ENCODE measurements at places on chromosomes 7 and 10.
A peak's percentile ranks its signal among the peaks of the same experiment; 100 is the strongest.

- DNase-seq, result peak; percentile 11
Observed at GRCh38 chr7:111650456-111650999, 88.2 kb upstream of the IMMP2L start.

GRCh38 chr7:149797771-149798170 is 24.4 kb upstream of the ZNF467 start:
- no peak for DNase-seq

GRCh38 chr10:97916586-97916985 is 66.9 kb downstream of the GOLGA7B start:
- DNase-seq, result no peak

GRCh38 chr10:29895456-29895855 is 163.9 kb downstream of the JCAD start:
- DNase-seq, result peak; percentile 94

GRCh38 chr10:114735946-114736345 is 77.9 kb upstream of the ABLIM1 start:
- no peak for DNase-seq

GRCh38 chr7:4700577-4701235 is 18.6 kb downstream of the FOXK1 start:
- DNase-seq, result peak; percentile 98

DNA sequence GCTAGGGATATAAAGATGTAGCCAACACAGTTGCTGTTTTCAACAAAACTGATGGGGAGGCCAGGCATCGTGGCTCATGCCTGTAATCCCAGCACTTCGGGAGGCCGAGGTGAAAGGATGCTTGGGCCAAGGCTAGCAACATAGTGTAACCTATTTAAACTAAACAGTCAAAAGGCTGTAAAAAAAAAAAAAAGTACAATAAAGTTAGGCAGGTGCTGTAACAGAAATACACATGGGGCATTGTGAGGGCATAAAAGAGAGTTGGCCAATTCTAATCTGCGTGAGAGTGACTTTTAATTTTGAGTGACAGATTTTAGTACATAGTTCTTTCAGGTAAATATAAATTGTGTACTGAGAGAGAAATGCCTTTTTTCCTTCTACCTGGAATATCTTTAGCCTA is 6.2 kb downstream of the XRCC2 start:
- no peak for DNase-seq

GRCh38 chr10:74738542-74738941 is 87.9 kb upstream of the KAT6B start:
- DNase-seq, result no peak

- no peak for DNase-seq
Observed at GRCh38 chr7:55113760-55114540, 95.1 kb downstream of the EGFR start.

GRCh38 chr10:29646238-29646902 is 11.6 kb upstream of the SVIL start:
- DNase-seq, result no peak

DNA sequence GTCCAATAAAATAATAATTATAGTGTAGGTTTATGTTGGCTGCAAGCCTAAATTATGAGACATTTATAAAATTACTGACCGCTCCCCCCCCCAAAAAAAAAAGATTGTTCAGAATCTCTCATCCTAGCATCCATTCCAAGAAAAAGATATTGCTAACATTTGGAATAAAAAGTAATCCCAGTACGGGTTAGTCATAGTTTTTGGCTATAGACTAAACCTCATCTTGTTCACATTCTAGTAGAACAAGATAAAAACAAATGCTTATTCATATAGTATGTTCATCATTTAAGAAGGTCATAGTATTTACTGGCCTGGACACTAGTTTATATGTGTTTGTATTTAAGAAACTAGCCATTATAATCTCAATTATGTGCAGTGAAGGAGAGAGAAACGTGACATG is 44.0 kb downstream of the ADK start:
- DNase-seq, result no peak

GRCh38 chr10:105973360-105973759 is 1191.1 kb downstream of the SORCS1 start:
- no peak for DNase-seq

- DNase-seq, result no peak
Observed at GRCh38 chr10:97475936-97476594, 22.2 kb downstream of the MMS19 start.

DNA sequence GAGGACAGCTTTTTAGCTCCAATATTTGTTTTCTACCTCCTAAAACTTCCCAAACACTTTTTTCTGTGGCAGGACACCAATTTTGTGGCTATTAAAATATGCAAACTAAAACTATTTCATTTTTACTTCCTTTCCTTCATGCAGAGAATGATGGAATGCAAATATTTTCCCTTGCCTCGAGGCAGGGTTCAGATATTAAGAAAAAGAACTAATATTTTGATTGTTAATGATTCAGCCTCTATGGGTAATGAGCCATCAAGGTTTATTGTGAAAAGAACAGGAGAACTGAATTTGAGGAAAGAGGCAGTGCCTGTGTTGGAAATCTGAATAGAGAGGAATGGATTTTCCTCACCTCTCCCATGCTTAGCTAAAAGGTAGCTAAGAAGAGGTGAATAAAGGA is 43.1 kb upstream of the CASD1 start:
- no peak for DNase-seq

GRCh38 chr10:47303105-47303504 is 3.1 kb downstream of the GDF10 start:
- no peak for DNase-seq

DNA sequence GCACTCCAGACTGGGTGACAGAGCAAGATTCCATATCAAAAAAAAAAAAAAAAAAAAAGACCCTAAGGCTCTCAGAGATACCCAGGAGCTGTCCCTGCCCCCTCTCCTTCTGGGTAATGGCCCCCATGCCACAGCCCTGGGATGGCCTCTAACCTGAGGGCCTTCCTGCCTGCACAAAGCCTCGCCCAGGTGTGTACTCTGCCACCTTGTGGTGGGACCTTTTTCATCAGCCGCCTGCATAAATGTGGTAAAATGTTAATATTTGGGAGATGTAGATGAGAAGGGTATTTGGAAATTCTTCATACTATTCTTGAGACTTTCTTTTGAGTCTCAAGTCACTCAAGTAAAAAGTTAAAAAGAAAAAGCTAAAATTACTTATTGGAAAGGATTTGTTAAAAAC is 46.3 kb upstream of the RNF216 start:
- DNase-seq, result no peak

GRCh38 chr10:46298477-46299285 is 11.9 kb downstream of the ANTXRL start:
- no peak for DNase-seq

DNA sequence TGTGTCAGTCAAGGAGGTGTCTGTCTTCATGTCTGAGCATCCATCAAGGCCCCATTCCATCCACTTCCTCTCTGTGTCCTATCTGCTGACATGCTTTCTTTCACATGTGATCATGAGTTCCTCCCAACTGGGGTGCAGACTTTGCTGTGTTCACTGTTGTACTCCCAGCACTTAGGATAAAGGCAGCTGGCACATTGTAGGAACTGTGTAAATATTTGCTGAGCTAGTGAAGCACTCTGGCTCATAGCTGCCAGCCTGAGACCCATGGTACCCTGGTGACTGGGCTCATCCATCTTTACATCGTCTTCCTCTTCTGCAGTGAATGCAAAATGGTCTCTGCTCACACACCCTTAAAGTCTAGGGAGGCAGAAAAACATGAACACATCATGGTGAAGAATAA is 242.2 kb upstream of the IGFBP3 start:
- no peak for DNase-seq

GRCh38 chr7:92504563-92504962 is 23.8 kb downstream of the PEX1 start:
- DNase-seq, result no peak

DNA sequence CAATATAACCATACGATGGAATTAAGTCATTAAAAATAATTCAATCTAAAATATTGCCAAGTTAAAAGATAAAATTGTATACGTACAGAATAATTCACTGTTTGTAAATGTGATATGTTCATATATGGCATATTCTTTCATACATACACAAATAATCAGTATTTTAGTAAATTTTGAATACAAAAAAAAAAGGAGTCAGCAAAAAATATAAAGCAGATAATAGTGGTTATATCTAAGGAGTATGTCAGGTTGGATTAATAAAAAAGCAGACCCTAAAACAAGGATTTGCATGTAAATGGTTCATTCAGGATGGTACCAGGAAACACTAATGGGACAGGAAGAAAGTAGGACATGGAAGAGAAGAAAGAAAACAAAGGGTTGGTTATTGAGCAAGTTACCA is 59.5 kb downstream of the XPNPEP1 start:
- DNase-seq, result no peak

DNA sequence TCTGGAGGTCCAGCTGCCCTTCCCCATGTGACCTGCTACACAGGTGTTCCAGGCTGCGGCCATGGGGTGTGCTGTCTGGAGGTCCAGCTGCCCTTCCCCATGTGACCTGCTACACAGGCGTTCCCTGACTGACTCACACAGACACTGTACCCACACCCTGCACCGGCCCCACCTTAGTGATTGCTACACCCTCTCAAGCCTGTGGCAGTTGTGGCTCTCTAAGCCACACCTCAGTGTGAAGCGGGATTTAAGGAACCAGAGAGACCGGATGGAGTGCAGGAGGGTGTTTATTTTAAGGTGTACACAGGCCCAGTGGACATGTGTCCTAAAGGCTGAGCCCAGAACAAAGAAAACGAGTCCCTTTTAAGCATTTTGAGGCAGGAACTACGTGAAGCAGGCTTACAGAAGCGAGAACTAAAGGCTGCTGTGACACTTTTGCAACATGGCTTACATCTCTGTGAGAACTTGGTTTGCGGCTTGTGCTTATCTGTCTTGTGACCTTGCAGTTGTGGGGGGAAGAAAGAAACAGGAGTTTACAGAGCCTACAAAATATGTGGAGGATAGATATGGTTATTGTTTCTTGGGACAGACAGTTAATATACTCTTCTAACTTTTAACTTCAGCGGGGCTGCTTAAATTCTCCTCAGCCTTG is 326.4 kb downstream of the PAXIP1 start:
- DNase-seq, result no peak

GRCh38 chr7:26525398-26526264 is 234.0 kb downstream of the SNX10 start:
- DNase-seq, result no peak

GRCh38 chr7:135501402-135501801 is 8.5 kb downstream of the CNOT4 start:
- no peak for DNase-seq

GRCh38 chr7:23287612-23288011 is 11.5 kb upstream of the MALSU1 start:
- DNase-seq, result no peak

DNA sequence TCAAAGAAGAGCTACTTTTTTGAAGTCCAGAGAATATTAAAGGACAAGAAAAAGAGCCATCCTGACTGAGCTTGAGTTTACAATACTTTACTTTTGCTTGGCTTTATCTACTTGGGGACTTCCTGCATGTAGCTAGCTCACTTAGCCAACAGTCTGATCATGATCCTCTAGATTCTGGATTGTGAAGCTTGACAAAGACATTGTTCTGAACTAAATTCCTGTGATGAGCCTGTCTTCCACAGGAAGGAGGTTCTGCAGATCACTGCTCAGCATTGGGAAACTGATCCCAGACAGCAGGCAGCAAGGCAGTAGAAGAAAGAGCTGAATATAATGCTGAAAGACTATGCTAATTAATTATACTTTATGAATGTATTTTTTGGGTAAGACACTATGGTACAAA is 296.4 kb downstream of the DGKB start:
- DNase-seq, result no peak

DNA sequence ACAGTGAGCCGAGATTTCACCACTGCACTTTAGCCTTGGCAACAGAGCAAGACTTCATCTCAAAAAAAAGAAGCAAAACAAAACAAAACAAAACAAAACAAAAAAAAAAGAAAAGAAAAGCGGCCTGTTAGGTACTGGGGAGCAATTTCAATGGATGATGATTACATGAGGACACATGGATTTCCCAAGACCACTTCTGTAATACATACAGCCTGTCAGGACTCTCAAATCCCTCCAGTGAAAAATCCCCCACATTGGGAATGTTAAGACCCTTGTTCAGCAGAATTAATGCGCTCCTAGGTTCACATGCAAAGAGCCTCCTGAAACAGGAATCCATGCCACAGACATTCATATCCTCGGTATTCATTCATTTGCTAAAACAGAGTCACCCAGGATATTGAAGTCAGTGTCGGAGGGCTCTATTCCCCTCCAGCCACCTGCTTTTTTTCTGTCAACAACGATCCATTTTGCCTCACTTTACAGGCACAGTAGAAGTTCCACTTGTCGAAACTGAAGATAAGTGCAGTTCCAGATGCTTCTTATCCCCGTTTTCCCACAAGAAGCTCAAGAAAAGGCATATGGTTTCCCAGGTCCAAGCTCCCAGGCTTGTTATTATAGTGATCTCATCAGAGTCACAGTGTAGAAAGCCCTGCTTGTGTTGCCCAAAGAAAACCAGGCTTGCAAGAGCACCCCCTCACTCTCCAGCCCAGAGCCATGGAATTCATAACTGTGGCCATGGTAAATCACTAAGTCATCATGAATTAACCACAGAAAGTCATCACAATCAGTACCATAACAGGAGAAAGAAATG is 20.2 kb downstream of the SLC16A12 start:
- no peak for DNase-seq

GRCh38 chr10:48416584-48417232 is 110.2 kb downstream of the MAPK8 start:
- no peak for DNase-seq

- DNase-seq, result no peak
Observed at GRCh38 chr7:142248166-142249160, 9.4 kb downstream of the PRSS58 start.

- DNase-seq, result no peak
Observed at GRCh38 chr7:127438836-127439235, 46.3 kb upstream of the ZNF800 start.

GRCh38 chr7:46218461-46219200 is 297.6 kb upstream of the IGFBP3 start:
- no peak for DNase-seq

Data from dermis microvascular lymphatic vessel endothelial cell (primary cell).